ENCODE measurements at places on chromosomes 11 and 22. TPM values are rescaled to one million over a fixed set of nuclear protein-coding genes. Genes with fewer than 3 reads are reported as not detected.

DNA sequence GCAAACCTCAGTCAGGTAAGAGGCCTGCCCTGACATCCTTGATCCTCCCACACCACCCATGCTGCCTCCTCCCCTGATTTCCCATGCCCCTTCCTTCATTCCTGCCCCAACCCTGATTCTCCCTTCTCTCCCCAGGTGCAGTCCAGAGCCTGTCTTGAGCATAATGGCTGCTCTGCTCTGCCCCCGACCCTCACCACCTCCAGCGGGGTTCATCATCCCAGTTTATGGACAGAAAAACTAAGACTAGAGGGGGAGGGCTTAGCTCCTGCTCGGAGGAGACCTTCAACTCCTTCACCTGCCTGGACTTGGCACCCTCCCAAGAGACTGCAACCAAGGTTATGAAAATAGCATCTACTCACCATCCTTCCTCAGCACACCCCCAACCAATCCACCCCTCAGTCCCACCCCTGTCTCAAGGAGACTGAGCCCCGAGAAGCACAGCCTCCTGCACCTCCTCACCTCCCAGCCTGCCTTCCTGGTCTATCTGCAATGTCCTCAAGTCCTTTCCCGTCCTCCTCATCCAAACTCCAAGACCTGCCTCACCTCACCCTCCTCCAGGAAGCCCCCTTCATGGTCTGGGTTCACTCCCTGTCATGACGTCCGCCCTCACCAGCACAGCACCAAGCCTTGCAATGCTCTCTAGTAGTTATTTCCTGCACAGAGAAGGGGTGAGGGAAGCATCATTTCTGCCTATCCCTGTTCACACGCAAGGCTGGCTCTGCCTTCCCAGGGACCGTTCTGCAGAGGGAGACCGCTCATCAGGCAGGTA, 103.1 kb downstream of the PDE2A start:
- no peak for DNase-seq

DNA sequence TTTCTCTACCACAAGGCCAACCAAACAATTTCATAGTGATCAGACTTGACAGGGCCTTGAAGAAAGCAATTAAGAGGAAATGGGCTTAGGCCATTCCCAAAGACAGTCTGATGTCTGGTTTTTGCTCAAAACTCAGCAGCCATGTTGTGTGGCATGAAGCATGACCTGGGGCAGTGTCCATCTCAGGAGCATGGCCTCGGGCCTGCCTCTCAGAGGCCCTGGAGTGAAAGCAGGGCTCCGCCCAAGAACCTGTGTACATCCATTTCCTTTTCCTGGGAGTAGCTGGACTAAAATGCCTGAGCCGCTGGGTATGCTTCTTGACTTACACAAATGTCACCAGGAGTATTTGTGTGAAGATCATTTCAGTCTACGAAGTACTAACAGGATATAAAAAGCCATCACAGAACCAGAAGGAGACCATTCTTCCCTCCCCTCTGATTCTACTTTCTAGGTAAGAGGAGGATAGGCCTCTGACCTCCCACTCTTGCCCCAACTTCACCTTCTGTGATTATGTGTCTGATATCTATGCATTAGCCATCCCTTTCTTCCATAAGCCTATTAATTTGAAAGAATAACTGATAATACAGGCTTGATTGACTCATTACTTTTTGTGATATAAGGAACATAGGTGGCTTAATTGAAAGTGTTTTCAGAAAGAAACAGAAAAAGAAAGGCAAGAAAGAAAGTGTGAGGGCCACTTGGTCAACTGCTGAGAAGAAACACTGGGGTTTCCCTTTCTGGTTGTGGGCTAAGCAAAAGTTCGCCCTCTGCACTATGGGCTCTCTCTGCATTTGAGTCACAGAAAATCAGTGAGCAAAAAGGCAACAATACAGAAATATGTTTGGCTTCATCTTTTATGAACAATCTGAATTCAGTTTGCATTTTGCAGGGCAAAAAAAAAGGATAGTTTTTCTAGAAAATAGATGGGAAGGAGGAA, 188.6 kb upstream of the MTMR2 start:
- DNase-seq = no peak

RFPL1 gene
- total RNA-seq = not detected

DNA sequence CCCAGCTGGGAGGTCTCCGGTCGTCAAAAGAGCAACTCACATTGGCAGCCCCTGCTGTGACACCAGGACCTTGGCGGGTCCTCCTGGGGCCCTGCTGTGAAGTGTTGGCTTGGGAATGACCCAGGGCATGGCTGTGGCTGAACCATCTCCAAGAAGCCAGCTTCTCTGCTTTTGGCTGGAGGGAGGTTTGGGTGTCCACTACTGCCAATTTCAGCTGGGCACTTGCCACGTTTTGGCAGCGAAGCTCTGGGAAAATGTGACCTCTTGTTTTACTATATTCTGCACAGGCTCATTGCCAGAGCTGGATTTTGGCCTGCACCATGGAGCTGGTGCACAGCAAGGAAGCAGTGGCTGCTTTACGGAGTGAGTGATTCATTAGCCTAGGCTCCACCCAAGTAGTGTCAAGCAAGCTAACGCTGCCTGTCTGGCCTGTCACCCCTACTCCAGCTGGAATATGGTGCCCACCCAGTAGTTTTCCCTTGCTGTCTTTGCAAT, 24.3 kb upstream of the SMCO4 start:
- DNase-seq = no peak

DNA sequence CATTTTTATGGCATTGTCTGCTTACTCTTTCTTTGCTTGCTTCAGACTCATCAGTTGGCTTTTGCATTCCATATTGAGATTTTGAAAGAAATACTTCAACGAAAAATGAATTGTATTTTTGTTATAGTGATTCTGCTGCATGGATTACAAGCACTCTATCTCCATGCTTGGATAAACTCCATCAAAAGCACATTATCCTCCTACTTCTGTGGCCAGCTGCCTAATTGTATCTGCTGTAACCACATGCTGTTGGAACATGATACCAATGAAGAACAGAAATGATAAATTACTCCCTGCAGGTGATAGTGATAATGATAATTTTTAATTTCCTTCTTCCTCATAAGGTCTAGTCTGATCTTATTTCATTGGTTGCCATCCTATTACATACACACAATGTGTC, 100.8 kb downstream of the PRMT3 start:
- no peak for DNase-seq

DNA sequence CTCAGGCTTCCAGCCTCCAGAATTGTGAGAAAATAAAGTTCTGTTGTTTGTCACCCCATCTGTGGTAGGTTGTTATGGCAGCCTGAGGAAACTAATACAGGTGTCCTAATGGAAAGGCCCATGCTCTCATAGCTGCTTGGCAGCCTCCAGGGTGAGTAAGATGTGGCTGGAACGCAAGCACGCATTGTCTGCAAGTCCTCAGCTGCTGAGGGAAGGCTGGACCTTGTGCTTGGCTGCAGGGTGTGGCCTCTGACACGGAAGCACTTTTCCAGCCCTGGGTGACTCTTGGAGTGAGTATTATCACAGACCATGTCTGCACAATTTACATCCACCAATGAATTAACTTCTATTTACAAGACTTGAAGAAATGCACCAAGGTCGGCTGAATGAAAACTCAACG, 44.4 kb upstream of the BARX2 start:
- DNase-seq = no peak

CDCA5 gene
- total RNA-seq = 3.7 TPM

- no peak for DNase-seq
These were observed 274.2 kb downstream of the CASP12 start for GRCh38 chr11:104624021-104624420.
